ENCODE measurements at places on chromosomes 2 and 18.

DNA sequence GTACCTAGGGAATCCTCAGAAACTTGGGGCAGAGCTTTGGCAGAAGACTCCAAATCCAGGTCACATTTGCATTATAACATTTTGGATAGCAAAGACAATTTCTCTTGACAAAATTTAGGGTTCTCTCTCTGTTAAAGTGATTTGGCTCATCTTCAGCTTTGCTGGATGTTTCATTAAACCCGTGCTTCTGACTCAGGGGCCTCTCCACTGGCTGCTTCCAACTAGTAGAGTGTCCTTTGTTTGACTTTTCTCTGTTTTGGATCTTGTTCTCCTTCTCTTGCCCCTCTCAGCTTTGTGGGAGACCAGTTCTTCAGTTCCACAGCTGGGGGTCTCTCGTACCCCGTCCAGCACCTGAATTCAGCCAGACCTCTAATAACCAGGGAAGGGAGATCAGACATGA is 145.6 kb downstream of the PLCL1 start:
- DNase-seq, result no peak

DNA sequence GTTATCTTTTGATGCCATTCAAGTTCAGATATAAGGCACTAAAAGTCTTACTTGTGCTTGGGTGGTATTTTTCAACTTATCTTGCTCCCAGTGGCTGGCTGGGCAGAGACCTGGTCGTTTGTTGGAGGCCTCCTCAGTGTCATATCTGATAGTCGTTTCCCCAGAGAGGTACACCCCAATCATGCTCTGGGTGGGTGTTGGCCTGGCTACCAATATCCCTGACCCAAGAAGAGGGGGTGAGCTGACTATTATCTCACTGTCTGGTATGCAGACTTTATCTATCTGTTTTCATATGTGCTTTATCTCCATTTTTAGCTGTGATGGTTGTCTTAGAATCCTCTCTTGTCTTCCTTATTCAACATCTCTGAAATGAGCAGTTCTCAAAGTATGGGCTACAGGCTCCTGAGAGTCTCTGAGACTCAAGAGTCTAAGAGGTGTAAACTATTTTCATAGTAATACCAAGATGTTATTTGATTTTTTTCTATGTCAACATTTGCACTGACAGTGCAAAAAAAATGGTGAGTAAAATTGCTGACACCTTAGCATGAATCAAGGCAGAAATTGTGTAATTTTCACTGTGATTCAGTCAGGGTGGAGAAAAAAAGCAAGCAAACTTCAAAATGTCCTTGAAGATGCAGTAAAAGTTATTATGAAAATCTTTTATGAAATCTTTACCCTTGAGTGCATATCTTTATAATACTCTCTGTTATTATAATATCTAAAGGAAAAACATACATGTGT is 12.3 kb upstream of the PLEK start:
- DNase-seq, result no peak

DNA sequence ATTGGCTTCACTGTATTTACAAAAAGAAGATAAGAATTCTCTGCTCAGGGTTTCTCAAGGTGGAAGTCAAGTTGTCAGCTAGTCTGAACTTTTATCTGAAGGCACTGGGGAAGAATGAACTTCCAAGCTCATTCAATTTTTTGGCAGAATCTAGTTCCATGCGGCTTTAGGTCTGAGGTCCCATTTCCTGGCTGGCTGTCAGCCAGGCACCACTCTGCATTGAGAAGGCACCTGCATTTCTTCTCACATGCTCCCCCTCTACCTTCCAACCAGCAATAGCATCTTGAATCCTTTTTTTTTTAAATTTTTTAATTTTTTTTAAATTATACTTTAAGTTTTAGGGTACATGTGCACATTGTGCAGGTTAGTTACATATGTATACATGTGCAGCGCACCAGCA is 46.2 kb upstream of the RPE start:
- DNase-seq, result no peak

GRCh38 chr18:10424585-10425307 is 29.7 kb upstream of the APCDD1 start:
- no peak for DNase-seq

- no peak for DNase-seq
Measured at GRCh38 chr2:205721057-205721449, 38.8 kb downstream of the NRP2 start.

- no peak for DNase-seq
Measured at GRCh38 chr18:63177919-63178821, 141.4 kb downstream of the BCL2 start.

Data from GM12891 (cell line).